GDM1 (cell line): ENCODE measurements at places on chromosomes 3 and 15.

DNA sequence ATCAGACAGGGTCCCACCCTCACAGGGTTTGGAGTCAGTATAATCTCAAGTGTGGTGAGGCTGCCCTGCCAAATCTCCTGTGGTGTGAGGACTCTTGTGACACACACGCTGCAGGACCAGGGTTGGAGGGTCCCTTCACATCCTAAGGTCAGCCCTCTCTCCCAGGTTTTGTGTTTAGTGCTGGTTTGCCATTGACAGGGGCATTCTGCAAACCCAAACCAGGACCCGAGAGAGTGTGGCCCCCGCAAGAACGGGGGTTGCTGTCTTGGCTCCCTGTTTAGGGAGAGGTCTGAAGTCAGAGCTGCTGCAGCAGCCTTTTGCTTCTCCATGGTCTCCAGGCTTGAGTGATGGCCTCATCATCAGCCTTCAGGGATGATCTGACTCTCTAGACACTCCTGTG, 14.7 kb downstream of the FAM107A start:
- DNase-seq, result no peak

GRCh38 chr3:133943031-133943535, 47.4 kb upstream of the RAB6B start:
- no peak for DNase-seq

DNA sequence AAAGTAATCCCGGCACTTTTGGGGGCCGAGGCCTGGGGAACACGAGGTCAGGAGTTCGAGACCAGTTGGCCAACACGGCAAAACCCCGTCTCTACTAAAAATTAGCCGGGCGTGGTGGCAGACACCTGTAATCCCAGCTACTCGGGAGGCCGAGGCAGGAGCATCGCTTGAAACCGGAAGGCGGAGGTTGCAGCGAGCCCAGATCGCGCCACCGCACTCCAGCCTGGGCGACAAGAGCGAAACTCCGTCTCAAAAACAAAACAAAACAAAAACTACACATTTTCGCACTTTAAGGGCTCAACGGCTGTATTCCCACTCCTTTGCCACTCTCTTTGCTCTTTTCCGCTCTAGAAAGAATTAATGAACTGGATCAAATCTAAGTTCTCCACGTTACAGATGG, 763 bp upstream of the TRNT1 start:
- no peak for DNase-seq

- no peak for DNase-seq
Measured at GRCh38 chr15:100810831-100811230, 68.8 kb upstream of the ALDH1A3 start.

DNA sequence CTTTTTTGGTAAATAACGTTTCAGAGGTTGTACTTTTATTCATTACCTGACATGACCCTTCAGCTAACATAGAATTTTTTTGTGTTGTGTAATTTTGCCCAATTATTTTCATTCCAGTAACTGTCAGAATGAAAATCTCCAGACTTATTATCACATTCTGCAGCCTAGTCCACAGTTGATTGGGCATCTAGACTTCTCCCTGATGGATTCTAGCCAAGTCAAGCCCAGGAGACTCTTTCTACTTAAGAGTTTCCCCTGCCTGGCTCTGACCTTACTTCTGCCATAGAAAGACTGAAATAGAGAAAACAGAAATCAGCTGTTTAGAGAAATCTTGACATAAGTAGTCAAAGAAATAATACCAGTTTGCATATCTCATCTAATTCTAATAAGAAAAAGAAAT, 82.9 kb upstream of the CDAN1 start:
- DNase-seq, result no peak

- no peak for DNase-seq
Measured at GRCh38 chr3:98991393-98991792, 89.9 kb upstream of the DCBLD2 start.

DNA sequence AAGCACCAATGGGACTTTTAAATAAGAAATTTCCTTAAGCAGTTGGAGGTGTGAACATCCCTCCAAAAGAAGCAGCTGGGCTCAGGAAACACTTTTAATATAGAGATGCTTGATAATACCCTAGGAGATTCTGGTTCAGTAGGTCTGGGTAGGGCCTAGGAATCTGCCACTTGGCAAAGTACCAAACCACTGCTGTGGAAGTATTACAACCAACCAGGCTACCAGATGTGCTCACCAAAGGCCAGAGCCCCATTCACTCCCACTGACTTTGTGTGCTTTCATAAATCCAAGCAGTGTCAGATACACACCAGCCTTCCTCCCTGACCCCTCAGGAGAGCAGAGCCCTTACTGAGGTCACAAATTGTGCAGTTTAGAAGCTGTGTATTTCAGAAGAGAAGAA, 162.6 kb downstream of the CCNL1 start:
- DNase-seq, result no peak

- no peak for DNase-seq
Measured at GRCh38 chr3:105356396-105356795, 10.3 kb upstream of the ALCAM start.

DNA sequence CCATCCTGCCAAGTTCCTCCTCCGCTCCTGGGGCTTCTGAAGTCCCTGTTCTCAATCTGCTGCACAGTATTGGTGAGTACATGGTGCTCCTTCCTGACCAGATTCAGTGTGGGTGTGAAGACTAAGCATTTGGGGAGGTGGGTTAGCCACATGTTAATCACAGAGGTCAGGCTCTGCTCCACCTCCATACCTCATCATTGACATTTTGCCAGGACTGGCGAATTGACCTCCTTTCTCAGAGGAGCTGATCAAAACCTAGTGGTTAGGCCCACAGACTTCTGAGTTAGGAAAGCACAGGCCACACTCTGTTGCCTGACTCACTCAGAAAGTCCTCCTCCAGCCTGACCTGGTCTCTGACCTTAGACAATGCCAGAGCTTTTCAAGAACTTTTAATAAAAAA, 8.4 kb upstream of the RPS17 start:
- no peak for DNase-seq

DNA sequence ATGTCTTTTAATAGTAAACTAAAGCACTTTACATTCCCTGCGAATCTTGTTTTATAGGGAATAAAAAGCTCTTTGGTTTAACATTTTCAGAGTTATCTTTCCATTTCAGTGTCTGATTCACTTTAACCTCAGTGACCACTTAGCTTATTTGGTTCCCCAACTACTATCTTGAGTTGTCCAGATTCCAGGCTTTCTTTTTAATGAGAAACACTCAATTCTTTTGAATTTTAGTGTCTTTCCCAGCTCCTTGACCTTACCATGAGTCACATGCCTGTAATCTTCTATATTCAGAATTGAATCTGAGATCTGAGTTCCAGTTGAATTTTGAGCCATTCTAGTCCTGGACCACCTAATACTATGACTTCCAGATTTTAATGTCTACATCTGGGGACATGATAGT, 144.4 kb downstream of the KCNAB1 start:
- DNase-seq, result no peak

- DNase-seq, result no peak
Measured at GRCh38 chr3:47613722-47614121, 35.1 kb upstream of the CSPG5 start.

DNA sequence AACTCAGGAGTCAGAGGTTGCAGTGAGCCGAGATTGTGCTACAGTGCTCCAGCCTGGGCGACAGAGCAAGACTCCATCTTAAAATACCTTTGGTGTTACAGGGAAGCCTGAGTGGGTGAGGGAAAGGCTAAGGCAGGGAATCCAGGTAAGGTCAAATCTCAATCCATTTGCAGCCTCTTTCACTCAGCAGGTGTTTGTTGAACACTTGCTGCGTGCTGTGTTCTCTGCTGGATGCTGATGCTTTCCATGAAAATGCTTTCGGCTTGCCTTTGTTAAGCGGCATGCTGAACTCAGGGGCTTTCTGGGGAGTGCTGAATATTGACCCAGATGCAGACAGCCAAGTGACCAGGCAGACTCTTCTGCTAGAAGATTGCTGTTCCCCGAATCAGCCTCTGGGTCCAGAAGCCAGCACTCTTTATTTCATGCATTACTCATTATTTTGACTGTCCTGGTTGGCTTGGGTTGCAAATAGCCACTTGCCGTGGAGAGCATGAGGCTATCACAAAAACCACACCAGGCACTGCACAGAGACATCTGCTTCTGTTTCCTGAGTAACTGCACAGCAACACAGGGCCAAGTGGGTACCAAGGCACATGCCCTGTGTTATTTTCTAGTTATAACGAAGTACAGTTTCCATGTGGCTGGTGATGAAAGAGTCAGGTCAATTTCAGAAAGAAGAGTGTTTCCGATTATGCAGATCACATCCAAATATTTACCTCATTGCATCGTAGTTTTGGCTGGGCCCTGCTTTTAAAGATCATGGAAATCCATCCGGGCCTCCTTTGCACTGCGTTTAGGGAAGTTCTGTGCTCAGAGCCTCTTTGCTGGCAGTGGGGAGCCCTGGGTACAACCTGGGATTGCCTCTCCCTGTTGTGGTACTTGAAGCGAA, 88.6 kb downstream of the THSD4 start:
- DNase-seq, result no peak

- DNase-seq, result no peak
Measured at GRCh38 chr3:183822631-183823030, 2.7 kb downstream of the MAP6D1 start.

- DNase-seq, result no peak
Measured at GRCh38 chr15:66962522-66962921, 102.9 kb upstream of the SMAD3 start.

GRCh38 chr3:88440701-88441100, 290.9 kb downstream of the C3orf38 start:
- no peak for DNase-seq

DNA sequence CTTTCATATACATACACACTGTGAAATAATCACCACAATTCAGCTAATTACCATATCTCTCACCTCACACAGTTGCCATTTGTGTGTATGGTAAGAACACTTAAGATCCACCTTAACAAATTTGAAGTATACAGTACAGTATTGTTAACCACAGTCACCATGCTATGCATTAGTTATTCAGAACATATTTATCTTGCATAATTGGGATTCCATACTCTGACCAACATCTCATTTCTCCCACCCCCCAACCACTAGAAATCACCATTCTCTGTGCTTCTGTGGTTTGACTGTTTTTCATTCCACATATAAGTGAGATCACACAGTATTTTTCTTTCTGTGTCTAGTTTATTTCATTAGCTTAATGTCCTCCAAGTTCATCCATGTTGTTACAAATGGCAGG, 247.7 kb upstream of the CTNNB1 start:
- DNase-seq, result no peak

DNA sequence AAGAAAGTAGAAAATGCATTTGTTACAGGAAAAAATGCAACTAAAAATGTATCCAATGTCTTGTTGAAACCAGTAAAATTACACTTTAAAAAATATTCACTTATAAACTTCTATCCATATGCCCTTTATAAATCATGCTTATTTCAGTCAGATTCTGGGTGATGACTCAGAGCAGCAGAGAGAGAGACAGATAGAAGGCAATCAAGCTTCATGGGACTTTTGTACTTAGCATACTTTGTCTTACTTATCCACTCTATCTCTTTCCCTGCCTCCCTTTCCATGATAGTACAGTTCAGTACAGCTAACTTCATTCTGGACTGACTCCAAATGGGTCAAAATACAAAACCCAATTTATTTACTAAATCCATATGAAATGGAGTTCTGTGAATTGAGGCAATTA, 1438.2 kb downstream of the ZPLD1 start:
- no peak for DNase-seq

DNA sequence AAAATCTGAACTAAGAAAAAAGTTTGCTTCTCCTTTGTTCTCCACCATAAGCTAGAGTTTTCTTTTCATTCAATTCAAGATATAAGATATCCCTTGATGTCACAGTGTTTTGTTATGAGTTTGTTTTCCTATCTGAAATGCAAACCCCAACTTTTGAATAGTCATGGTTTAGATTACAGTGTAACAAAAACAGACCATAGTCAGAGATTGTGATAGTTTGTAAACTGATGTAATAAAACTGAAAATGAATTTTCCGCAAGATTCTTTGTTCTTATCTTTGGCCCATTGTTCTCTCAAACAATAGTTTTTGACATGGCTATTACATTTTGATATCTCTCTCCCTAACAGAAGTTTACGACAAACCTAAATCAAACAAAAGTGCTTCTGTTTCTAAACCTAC, 121.7 kb upstream of the GADL1 start:
- no peak for DNase-seq

- no peak for DNase-seq
Measured at GRCh38 chr3:24663406-24663805, 168.8 kb upstream of the THRB start.

DNA sequence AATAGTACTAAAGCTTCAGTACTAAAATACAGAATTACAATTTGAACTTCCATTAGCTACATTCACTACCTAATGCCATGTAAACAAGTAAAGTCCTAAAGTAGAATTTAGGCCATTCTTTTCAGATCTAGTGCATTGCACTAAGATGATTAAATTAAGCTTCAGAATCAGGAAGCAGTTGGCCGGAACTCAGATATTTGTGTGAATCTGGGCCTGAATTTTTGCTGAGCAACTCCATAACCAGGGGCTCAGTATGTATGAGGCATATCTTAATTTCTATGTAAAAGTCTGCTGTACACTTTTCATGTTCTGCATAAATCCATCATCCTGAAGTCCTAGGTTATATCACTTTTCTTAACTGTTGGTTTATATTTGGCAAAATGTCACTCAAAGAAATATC, 246.4 kb downstream of the RBMS3 start:
- no peak for DNase-seq

- DNase-seq, result no peak
Measured at GRCh38 chr3:181794011-181794790, 82.5 kb downstream of the SOX2 start.

DNA sequence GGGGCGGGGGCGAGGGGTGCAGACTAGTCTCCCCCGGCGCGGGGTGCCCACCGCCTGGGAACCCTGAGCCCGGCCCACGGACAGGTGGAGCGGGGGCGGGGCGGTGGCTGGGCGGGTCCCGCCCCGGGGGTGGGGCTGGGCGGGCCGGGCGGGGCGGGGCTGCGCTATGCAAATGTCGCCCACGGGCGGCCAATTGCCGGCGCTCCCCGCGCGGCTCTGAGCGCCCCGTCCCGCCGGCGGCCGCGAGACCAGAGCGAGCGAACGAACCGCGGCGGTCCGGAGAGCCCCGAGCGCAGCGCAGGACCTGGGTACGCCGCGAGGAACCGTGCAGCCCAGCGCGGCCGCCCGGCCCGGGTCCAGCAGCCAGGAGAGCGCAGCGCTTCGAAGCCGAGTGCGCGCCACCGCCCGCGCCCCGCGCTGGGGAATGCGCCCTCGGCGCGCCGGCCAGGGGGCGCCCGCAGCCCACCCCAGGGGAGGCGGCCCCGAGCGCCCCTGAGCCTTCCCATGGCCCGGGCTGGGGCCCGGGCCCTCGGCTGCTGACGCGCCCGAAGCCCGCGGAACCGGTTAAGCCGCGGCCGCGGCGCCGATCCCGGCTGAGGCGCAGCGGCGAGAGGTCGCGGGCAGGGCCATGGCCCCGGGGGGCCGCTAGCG, at the start of gene SEMA3F:
Gene SEMA3F, plus strand, starts transcription at position 485 of the 651 bp plus-strand sequence. CDS start 4,299 bp downstream, outside the sequence.
- DNase-seq, result peak; percentile 63
